Fibroblast of lung (primary cell): ENCODE measurements at places on chromosomes 11 and 22. TPM values are rescaled to one million over a fixed set of nuclear protein-coding genes. Genes with fewer than 3 reads are reported as not detected.

- DNase-seq: no peak
These were observed 282 bp downstream of the MPPED2 start for GRCh38 chr11:30585892-30586250.

Gene MYRF
- under 0.01 and 0.17 TPM in 2 replicates for total RNA-seq

- peak; percentile 19 for DNase-seq
These were observed 973.2 kb downstream of the NTM start for GRCh38 chr11:132343445-132344175.

- peak; percentile 67 for DNase-seq
These were observed 140.4 kb upstream of the ARHGAP42 start for GRCh38 chr11:100546714-100547113.

GRCh38 chr11:31798057-31798553 lies 13.0 kb downstream of the PAX6 start:
- DNase-seq: no peak

DNA sequence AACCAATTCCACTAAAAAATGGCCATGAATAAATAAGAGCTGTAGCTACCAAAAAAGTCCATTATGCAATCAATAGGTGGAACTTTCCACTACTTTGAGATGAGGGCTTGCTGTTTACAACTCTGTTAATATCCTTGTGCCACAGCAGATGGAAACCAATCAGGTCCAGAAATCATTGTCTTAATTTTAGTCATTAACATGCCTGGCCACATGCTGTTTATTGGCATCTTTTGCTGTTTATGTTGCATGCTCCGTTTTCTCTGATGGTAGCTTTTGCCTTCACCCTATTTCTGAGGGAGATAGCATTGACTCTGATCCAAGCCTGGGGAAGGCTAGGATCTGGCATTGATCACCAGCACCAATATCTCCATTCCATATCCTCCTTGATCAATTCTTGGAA lies 192.9 kb upstream of the SEZ6L start:
- DNase-seq: no peak

GRCh38 chr11:2794046-2794967 lies 91.3 kb downstream of the CDKN1C start:
- DNase-seq: no peak

Gene KCNA4
- total RNA-seq: 0.17 and 0.26 TPM in 2 replicates

DNA sequence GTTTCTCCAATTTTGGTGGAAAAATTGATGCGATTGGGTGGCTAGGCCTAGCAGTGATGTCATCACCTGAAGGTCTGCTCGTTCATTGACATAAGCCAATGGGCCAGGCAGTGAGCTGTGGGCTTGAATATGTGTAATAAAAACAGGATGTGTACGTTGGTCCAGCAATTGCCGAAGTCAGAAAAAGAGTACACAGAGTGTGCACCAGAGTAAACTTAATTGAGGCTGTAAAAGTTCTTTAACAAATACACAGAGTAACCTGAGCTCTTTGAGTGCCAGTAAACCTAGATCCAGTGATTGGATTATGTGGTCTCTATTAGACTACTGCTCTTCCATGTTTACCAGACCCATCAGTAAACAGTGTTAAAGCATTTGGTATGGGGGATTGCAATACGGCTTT lies 13.0 kb upstream of the GLYATL1 start:
- DNase-seq: peak; percentile 43

GRCh38 chr11:116079580-116079979 lies 575.4 kb upstream of the CADM1 start:
- DNase-seq: no peak
